Stimulated activated CD4-positive, alpha-beta T cell treated with anti-CD3 and anti-CD28 coated beads, Interleukin-12 subunit alpha, Interleukin-12 subunit beta, amount 100 ng/mL, for 4 hours (primary cell): ENCODE measurements at places on chromosomes 6 and 20.

GRCh38 chr6:56851074-56851473 is 103.8 kb upstream of the BEND6 start:
- DNase-seq = no peak

DNA sequence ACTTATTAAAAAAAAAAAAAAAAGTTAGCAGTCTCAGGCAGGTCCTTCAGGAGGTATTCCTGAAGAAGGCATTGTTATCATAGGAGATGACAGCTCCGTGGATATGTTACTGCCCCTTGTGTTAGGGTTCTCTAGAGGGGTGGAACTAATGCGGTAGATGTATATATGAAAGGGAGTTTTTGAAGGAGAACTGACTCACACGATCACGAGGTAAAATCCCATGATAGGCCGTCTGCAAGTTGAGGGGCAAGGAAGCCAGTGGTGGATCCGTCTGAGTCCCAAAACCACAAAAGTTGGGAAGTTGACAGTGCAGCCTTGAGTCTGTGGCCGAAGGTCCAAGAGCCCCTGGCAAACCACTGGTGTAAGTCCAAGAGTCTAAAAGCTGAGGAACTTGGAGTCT is 103.4 kb downstream of the TULP4 start:
- no peak for DNase-seq

DNA sequence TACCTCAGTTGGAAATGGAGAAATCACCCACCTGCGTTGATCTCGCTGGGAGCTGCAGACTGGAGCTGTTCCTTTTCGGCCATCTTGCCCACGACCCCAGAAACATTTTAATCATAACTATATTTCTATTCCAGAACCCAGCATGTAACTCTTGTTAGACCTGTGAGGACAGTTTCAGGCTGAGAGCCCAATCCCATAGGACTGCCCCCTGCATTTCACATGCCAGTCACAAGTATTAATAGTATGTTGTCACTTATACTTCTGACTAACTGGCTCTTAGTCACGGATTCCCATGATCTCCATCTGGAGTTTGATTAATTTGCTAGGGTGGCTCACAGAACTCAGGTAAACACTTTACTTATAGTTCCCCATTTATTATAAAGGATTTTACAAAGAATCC is 96.0 kb upstream of the PRND start:
- DNase-seq = no peak

DNA sequence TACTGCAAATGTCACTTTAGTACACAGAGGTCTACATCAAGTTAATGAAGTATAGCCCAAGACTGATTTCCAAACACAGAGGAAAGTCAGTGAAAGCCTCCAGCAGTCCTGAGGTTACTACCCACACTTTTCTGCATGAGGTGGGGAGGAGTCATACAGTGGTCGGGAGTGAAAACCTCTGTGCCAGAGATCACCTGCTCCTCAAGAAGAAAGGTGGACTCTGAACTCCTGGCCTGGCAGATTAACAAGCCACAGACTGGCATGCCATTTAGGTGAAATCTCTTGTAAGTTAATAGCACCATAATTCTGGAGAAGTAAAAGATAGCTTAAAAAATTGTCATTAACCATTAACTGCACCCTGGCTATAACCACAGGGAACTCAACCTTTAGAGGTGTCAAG is 125.0 kb upstream of the LAMP5 start:
- no peak for DNase-seq

DNA sequence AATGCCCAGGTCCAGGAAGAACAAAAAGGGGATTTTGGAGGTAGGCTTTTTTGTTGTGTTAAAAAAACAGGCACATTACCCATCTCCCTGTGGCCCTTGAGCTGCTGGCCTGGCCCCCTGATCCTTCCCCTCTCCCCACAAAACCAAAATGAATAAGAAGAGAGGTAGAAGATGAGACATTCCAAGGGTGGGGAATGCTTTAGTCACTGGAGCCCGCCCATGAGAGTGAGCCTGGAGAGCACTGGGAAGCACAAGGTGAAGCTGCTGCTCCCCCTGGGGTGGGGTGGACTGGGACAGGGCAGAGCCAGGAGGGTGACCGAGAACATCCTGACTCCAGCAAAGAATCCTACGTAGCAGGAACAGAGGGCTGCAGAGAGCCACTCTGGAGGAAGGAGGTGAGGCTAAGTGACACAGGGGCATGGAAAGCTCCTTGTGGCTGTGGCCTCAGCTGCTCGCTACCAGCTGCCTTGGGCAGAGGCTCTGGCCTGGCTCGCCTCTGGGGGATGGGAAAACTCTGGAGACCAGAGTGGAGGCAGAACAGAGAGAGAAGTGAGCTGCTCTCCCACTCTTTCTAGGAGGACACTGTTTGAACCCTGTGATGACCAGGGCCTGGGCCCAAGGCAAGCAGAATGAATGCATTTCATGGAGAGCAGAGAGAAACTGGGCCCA is 48.3 kb downstream of the AKAP7 start:
- no peak for DNase-seq

GRCh38 chr6:144928847-144929246 is 643.7 kb downstream of the UTRN start:
- DNase-seq = no peak

DNA sequence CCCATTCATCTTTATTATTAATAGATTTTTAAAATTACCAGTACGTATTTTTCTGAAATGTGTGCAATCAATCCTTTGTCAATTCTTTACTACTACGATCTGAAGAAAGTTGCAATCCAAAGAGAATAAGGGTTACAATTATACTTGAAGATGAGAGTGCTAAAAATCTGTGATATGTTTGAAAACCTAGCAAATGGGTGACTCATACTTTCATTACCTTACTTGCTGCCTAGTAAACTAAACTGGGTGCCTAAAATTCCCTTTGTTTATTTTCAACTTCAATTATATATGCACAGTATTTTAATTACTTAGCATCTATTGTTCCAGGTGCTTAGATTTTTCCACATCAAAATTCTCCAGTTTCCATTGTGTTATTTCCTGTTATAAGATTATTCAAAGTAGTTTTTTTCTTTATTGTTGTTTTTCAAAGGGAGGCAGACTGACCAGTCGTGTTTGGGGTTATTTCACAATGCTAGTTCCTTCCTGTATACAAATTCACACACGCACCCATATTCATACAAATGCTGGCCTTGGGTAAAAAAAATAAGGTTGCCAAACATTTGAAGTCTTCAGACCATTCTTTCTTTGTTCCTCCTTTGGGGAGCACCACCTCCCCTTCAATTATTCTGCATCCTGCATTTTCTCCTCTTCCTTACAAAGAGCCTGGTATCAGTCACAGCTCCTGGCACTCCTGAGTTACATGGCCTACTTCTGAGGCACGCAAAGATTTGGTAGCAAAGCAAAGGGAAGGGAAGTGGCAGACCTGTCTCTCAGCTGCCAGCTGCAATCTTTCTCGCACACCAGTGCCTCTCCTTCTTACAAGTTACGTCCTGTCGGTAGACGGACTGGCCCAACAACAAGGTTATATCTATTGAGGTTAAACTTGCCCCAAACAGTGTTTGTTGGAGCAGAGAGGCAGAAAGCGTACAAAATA is 16.2 kb upstream of the FAM135A start:
- no peak for DNase-seq

- no peak for DNase-seq
These were observed 71.3 kb downstream of the TULP4 start for GRCh38 chr6:158383542-158383941.
